ENCODE measurements at places on chromosomes 2 and 18.

- H3K36me3 ChIP-seq: no peaks in the 10 kb centered on the region
- H3K27ac ChIP-seq: no peak overlapping the region
- no peak for DNase-seq
These were observed 91.5 kb downstream of the GALNT13 start for GRCh38 chr2:153963256-153963655.

DNA sequence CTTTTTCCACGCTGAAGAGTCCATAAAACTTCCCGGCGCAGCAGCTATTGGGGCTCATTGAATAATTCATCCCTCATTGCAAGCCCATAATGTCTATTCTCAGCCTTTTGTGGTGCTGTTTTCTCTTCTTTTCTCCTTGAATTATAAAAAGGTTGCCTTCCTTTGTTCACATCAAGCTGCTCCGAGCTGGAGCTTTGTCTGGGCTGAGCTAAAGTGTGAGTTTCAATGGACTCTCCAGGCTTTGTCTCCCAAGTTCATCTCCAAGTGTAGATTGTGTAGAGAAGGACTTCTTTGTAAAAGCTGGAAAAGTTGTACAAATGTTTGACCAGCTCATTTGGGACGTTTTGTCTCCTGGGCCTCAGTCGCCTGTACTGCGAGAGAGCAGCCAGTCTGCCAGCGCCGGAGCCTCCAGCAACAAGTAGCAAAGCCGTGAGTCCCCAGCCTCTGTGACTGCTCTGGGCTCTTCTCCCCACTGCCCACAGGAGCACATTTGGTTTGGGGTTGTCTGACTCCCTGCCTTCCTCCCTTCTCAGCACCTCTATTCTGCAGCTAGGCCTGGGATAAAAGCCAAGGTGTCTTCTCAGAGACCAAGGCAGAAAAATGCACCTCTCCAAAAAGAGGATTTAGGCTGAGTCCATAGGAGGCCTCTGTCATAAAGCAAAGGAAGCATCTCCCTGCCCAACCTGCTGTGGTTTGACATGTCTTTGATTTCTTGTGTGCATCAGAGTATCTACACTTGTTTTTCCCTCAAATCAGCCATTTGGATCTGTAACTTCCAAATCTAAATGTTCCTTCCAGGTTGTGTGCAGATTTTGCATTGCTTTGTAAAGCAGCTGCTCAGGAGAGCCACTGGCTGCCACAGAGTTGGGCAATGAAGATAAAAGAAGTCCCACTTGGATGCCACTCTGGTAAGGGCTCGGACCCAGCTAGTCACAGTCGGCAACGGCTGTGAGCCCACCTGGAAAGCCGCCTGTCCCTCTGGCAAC is 6.4 kb downstream of the PAX3 start:
- H3K27ac ChIP-seq: no peak overlapping the region
- H3K4me1 ChIP-seq: peaks cover 8% of the 10 kb centered on the region
- H3K4me3 ChIP-seq: no peak overlapping the region
- H3K27me3 ChIP-seq: peaks cover 97% of the 10 kb centered on the region
- no peak for DNase-seq

- H3K36me3 ChIP-seq: peaks cover 11% of the 10 kb centered on the region
- H3K4me3 ChIP-seq: no peak overlapping the region
- no peaks in the 10 kb centered on the region for H3K27me3 ChIP-seq
- peak overlapping the region; percentile 38 for H3K27ac ChIP-seq
- peaks cover 15% of the 10 kb centered on the region for H3K4me1 ChIP-seq
These were observed 1.8 kb downstream of the MPV17 start for GRCh38 chr2:27320958-27321543.

DNA sequence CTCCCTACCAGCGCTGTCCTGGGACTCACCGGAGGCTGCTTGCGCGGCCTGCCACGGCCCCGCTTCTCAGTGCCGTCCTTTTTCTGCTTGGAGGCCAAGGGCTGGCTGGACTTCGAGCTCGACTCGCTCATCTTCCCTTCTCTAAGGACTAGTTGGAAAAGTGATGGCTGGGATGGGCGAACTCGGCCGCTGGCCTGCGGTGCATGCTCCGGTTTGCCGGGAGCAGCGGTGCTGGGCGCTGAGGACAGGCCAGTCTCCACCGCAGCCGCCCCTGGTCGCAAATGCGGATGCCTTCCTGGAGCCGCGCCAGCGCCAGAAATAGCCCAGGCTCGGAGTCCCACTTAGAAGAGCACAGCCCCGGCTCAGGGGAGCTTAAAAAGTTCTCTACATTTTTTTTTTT is 3.1 kb downstream of the C2orf81 start:
- peaks cover 26% of the 10 kb centered on the region for H3K4me1 ChIP-seq
- H3K36me3 ChIP-seq: peaks cover 3% of the 10 kb centered on the region
- DNase-seq: no peak
- H3K27ac ChIP-seq: no peak overlapping the region

DNA sequence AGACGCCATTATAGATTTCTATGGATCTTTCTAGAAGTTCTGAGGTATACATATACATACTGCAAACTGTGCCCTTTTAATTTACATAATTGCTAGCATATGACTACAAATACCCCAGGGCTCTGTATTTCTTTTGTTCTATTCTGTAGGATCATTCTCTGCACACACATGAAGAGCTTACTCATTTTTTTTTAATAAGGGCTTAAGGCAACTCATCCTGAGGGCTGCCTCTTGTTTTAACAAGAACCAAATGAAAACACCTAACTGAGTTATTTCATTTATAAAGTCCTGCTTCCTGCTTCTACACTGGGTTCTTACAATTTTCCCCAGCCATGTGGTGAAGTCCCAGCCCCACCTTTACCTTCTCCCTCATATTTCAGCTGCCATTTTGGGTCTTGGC is 390.5 kb downstream of the IRS1 start:
- no peak for DNase-seq
- no peaks in the 10 kb centered on the region for H3K36me3 ChIP-seq
- H3K27ac ChIP-seq: no peak overlapping the region
- no peak overlapping the region for H3K4me3 ChIP-seq

DNA sequence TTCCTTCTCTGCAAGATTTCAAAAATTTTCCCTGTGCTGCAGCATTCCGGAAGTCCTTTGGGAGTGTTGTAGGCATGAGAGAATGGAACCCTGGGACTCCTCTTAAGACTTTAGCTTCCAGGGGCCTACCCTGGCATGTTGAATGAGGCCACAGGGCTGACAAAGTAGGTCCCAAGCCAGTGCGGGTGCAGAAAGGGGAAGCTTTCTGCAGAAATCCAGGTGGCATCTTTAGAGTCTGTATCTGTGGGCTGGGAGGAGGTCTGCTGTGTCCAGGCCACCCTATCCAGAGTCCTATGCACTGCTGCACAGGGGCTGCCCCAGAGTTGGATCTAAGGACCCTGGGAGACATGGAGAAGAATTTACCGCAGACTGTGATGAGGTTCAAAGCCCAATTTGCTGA is 1.9 kb upstream of the SIX2 start:
- no peak overlapping the region for H3K27ac ChIP-seq
- no peak overlapping the region for H3K4me3 ChIP-seq
- H3K4me1 ChIP-seq: peaks cover 10% of the 10 kb centered on the region
- no peak for DNase-seq
- peaks cover 84% of the 10 kb centered on the region for H3K27me3 ChIP-seq

- no peaks in the 10 kb centered on the region for H3K36me3 ChIP-seq
- no peak overlapping the region for H3K4me3 ChIP-seq
- H3K4me1 ChIP-seq: no peaks in the 10 kb centered on the region
These were observed 449.1 kb downstream of the TGIF1 start for GRCh38 chr18:3898861-3899613.

- H3K4me3 ChIP-seq: no peak overlapping the region
- H3K4me1 ChIP-seq: no peaks in the 10 kb centered on the region
- H3K36me3 ChIP-seq: no peaks in the 10 kb centered on the region
- H3K27ac ChIP-seq: no peak overlapping the region
These were observed 22.7 kb upstream of the BMPR2 start for GRCh38 chr2:202353430-202353829.

DNA sequence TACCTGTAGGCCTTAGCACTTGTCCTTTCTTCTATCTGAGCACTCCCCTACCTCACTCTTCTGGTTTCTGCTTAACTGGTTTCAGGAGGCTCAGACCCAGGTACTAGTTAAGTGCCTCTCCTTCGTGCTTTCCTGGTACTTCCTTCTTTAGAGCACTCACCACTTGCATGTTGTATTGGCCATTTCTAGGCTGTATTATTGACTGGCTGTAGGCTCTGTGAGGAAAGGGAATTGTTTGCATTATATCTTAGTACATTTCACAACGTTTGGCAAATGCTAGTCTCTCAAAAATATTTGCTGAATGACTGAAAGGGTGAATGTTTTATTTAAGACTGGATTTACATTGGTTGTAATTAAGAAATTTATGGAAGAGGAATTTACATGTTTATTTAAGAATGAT is 36.0 kb upstream of the SCN1A start:
- peaks cover 3% of the 10 kb centered on the region for H3K27me3 ChIP-seq
- no peaks in the 10 kb centered on the region for H3K36me3 ChIP-seq
- H3K4me1 ChIP-seq: no peaks in the 10 kb centered on the region
- no peak overlapping the region for H3K27ac ChIP-seq
- no peak for DNase-seq
- H3K4me3 ChIP-seq: no peak overlapping the region

DNA sequence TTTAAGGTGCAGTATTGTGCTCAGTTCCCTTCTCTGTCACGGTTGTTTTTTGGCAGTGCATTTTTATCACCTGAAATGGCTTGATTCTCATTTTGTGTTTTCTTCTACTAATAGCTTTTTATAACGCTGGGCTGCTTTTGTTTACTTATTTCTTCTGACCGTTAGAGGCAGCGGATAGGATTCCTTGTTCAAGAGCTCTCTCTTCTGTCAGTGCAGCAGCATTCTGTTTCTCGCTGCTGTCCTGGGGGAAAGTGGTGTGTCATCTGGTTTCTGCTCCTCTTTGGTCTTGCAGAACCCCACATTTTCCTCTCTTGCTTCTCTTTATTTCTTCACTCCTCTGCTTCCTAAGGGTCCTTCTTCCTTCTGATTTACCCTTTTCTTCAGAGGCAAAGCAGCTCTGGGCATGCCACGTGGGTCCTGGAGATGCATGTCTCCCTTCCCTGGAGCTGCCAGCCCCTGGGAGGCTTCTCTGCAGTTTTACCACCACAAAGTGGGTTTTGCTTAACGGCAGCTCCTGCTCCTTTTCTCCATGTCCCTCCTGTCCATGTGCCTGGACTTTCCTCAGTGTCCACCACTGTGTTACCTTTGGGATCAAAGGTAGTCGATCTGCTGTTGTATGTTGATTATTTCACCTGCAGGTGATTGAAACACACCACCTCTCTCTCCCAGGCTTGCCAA is 47.3 kb upstream of the SNTG2 start:
- H3K36me3 ChIP-seq: no peaks in the 10 kb centered on the region
- no peaks in the 10 kb centered on the region for H3K27me3 ChIP-seq
- no peak for DNase-seq
- no peaks in the 10 kb centered on the region for H3K4me1 ChIP-seq
- H3K27ac ChIP-seq: no peak overlapping the region

- H3K27ac ChIP-seq: no peak overlapping the region
- DNase-seq: no peak
- H3K27me3 ChIP-seq: no peaks in the 10 kb centered on the region
- no peaks in the 10 kb centered on the region for H3K4me1 ChIP-seq
- no peaks in the 10 kb centered on the region for H3K36me3 ChIP-seq
- H3K4me3 ChIP-seq: no peak overlapping the region
These were observed 657.9 kb downstream of the NYAP2 start for GRCh38 chr2:226057365-226057764.

GRCh38 chr18:12928641-12929040 is 19.2 kb upstream of the SEH1L start:
- H3K27me3 ChIP-seq: peaks cover 5% of the 10 kb centered on the region
- no peaks in the 10 kb centered on the region for H3K36me3 ChIP-seq
- no peak overlapping the region for H3K27ac ChIP-seq
- DNase-seq: no peak

DNA sequence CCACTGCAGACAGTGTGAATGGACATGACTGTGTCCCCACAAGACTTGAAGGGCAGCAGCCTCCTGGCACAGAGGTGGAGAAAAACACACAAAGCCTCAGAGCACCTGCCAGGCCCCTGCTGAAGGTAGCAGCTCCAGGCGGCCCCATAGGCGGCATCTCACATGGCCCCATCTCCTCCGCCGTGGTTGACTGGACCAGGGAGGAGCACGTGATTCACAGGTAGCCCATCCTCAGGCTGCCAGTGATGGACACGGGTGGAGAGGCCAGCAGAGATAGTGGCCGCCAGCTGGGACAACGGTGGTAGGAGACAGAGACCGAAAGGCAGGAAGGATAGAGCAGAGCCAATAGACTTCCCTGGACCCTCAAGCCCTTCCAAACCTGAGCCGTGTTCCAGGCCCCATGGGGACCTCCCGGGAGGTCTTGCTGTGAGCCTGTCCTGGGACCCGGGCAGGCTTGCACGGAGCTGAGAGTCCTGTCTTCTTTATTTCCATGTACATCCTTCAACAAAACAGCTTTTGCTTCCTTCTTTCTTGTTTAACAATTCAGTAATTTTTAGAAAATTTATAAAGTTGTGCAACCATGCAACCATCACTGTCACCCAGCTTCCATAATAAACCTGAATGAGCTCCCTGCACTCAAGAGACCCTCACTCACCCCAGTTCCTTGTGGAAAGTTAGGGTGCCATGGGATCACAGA is 26.9 kb downstream of the GPR55 start:
- H3K36me3 ChIP-seq: no peaks in the 10 kb centered on the region
- peaks cover 4% of the 10 kb centered on the region for H3K4me1 ChIP-seq
- no peak for DNase-seq
- H3K4me3 ChIP-seq: no peak overlapping the region
- H3K27me3 ChIP-seq: peaks cover 21% of the 10 kb centered on the region
- no peak overlapping the region for H3K27ac ChIP-seq

- peak within 1 kb of the TSS; percentile 84 for H3K4me3 ChIP-seq
- H3K36me3 ChIP-seq: peaks cover 11% of the 10 kb centered on the region
- H3K4me1 ChIP-seq: peaks cover 32% of the 10 kb centered on the region
- H3K27me3 ChIP-seq: no peaks in the 10 kb centered on the region
These were observed at the start of gene PSTPIP2 for GRCh38 chr18:46071653-46072375. PSTPIP2 (minus strand) TSS chr18:46072260; CDS start chr18:46072188, 72 bp downstream.

DNA sequence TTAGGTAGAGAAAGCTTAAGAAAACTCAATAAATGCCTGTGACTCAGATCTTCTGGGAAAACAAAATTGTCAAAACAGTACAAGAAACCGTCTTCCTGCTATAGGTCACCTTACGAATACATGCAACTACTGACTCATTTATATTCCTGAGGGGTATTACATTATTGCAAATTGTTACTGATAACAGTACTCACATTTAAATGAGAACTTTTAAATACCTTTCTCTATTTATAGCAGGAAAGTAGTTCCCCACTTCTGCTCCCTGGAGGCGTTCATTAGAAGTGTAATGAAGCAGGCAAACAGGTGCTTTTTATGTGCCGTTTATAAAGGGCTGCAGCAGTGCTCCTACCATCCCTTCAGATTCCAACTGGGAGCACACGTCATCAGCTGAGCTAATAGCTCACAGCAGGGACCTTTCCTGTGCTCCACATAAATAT is 65.1 kb upstream of the RPRM start:
- H3K4me3 ChIP-seq: no peak overlapping the region
- no peak for DNase-seq
- H3K4me1 ChIP-seq: peaks cover 1% of the 10 kb centered on the region
- no peak overlapping the region for H3K27ac ChIP-seq
- H3K36me3 ChIP-seq: no peaks in the 10 kb centered on the region
- H3K27me3 ChIP-seq: no peaks in the 10 kb centered on the region
